Amygdala (tissue), 56 donors: ENCODE measurements at places on chromosomes 16 and 17.

- no peak for DNase-seq
Observed at GRCh38 chr17:47733674-47734410, 806 bp downstream of the TBX21 start.

DNA sequence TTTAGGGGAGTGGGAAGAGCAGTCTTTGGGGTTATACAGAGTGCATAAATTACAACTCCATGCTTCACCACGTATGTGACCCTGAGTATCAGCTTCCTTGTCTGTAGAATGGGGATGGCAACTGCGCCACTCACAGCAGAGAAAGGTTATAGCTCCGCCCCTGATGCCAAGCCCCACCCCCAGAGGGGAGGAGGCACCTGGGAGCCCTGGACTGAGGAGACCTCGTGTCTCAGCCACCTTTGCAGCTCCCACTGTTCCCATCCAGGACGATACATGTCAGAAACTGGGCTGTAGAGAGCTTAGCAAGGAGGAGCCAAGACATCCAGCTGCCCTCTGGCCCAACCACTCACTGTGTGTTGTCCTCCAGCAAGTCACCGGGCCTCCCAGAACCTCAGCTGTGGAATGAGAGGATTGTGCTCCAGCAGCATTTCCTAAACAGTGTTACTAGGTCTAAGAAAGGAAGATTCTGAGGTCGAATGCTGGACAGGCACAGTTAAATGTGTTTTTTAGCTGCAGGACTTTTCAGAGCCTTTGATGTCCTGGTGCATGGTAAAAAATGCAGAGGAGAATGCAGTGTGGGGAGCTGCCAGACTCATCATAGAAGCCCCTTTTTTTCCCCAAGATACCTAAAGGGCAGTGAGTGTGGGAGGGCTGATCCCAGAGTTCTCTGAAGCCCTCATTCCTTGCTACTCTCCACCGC is 49.4 kb downstream of the BEAN1 start:
- DNase-seq = no peak

DNA sequence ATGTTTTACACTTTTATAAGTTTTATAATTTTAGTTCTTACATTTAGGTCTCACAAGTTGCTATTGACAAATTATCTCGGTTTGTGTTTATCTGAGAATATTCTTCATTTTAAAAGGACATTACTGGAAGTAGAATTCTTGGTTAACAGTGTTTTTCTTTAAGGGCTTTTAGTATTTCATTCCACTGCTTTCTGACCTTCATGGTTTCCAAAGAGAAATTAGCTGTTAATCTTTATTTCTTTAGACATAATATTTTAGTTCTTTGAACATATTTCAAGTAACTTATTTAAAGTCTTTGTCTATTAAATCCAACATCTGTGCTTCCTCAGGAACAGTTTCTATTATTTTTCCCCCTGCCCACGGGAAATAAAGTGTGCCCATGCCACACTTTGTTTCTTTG is 240.1 kb upstream of the AXIN2 start:
- DNase-seq = no peak

GRCh38 chr17:64439956-64440355 is 9.0 kb upstream of the MILR1 start:
- no peak for DNase-seq

DNA sequence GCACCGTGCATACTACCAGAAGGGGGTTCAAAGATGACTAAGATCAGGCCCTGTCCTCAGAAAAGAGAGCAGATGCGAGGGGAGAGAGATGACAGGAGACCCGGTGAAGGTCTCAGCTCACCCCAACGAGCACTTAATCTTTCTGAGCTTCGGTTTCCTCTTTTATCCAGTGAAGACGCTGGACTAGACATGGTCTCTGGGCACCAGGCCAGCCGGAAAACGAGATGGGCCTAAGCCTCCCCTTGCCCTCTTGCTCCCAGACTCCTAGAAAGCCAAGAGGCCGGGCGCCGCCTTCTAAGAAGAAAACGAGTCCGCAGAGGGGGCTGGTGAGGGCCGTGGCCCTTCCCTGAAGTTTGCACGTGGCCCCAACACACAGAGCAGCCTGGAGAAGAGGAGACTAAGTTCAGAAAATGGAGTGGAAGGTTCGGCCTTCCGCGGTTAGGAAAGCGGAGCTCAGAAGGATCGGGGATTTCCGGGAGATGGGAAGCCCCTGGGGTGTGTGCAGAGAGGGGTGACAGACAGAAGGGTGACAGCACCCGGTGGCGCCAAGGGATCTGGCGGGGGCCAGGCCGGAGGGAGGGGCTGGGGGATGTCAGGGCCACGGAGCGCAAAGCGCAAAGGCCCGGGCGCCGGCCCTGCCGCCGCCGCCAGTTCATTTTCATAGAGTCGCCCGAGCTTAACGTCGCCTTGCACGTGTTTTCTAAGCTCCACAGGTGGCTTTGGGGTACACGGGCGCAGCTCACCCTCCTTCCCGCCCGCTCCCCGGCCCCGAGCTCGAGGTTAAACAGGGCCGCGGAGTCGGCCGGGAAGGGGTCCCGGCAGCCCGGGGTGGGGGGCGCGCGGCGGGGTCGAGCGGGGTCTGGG is 42.1 kb upstream of the BHLHA9 start:
- DNase-seq = no peak

DNA sequence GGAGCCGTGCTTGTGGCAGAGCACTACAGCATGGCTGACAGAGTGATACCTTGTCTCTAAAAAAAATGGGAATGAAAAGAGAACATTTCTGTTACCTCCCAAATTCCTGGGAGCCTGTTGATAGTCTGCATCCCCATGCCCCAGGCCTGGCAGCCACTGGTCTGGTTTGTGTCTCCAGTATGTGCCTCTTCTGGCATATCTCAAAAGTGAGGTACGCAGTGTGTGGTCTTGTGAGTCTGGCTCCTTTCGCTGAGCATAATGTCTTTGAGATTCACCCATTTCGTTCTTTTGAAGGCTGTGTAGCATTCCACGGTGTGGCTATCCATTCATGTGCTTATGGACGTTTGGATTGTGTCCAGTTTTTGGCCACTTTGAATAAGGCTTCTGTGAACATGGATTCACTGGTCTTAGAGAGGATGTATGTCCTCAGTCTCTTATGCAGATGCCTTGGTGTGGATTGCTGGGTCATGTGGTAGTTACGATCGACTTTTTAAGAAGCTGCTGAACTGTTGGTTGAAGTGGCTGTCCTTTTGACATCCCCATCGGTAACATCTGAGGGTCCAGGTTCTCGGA is 39.1 kb downstream of the PRMT7 start:
- no peak for DNase-seq

DNA sequence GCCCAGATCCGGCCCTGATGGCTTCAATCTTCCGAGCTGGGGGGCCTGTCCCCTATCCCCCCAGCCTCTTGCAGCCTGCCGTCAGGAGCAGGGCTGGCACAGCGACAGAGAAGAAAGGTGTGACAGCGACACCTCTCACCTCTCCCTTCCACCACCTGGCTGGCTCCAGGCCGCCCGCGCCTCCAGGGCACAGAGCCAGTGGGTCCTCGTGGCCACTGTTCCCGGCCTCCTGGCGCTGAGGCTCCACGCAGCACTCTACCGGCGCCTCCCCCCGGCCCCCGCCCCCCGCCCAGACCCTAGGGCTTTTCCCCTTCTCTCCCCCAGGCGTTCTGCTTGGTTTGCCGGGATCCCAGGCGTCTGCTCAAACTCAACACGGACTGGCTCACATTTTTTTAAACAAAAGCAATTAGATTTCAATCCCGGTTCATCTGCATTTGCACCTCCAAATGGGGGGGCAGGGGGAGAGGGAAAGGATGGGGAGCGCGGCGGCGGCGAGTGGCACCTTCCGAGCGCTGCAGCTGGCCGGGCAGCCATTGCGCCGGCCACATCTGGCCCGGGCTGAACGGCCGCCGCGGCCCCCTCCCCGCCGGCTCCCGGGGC is 12.8 kb upstream of the CBX8 start:
- no peak for DNase-seq

DNA sequence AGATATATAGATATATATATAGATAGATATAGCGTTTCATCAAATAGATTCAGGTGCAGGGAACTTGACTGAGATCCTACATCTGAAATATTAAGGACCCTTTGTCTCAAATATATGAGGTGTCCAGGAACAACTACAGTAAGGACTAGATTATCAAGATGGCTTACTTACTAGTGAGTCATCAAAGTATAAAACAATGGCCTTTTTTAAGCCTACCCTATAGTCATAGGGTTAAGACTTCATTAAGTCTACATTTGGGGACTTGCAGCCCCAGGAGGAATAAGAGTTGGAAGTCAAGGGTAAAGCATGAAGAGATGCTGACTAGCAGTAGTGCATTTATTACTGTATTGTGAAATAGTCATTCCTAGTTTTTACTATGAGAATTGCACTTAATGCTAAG is 1023.4 kb downstream of the CDH11 start:
- no peak for DNase-seq

DNA sequence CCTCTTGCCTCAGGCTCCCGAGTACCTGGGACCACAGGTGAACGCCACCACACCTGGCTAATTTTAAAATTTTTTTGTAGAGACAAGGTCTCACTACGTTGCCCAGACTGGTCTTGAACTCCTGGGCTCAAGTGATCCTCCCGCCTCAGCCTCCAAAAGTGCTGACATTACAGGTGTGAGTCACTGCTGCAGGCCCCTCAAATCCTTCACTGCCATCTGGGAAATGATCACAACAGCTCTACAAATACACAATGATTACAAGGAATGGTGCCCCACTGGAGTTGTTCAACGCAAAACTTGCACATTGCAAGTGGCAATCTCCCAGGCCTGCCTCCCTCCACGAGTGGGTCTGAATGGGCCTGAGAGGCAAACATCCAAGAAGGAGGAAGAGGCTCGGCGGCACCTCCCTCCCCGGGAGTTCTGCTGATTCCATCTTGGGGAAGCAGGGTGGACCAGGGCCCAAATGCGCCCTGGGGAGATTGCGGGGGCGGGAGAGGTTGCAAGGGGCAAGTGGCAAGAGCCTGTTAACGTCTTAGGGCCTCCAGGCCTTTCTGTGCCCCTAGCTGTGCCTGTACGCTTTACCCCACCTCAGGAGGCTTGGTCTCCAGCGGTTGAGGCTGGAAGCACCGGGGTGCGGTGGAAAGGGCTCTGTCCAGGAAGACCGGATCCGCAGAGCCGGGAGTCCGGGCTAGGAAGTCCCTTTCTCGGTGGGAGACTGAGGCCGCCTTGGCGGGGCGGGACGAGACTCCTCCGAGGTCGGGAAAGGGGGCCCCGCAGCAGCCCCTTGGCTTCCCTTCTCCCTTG is 656 bp upstream of the IGFBP4 start:
- no peak for DNase-seq

DNA sequence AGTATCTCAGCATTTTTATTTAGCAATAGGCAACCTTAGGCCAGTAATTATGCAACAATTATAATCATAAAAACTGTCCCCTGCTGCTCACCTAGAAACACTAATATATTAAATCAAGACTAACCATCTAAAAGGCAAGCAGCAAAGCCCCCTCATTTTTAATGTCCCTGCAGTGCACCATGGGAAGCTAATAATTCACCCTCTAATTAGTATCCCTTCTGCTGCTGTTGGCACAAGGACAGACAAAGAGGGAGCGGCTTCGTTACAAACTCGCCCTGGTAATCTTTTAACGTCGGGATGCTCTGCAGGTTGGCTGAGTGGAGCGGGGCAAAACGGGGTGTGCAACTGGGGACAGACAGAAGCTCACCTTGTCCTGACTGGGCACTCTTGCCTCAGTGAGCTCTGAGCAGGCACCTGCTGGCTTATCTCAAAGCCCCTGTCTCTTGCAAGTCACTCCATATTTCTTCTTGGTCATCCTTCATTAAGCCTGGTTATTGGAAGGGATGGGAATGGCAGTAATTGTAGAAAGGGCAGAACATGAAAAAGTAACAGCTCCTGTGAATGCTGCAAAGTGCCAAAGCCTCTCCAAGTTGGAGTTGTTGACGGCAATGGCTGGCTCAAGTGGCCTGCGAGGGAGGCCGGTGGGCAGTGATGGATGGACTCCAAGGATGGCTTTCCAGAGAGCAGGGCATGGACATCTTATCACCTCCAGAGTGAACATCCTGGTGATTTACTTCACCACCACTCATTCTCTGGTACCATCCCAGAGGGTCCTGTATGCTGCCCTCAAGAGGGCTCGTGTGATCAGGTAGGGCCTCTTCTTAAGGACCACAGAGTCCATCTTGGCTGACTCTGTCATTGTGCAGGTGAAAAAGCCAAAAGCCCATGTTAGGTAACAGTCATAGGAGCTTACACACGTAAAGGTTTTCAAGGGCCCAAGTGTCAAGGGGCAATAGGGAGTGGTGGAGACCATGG is 219.6 kb upstream of the N4BP1 start:
- no peak for DNase-seq

- DNase-seq = no peak
Observed at GRCh38 chr16:56423584-56424403, 1.6 kb downstream of the AMFR start.

GRCh38 chr17:1034652-1035210 is 37.8 kb downstream of the TIMM22 start:
- DNase-seq = no peak

DNA sequence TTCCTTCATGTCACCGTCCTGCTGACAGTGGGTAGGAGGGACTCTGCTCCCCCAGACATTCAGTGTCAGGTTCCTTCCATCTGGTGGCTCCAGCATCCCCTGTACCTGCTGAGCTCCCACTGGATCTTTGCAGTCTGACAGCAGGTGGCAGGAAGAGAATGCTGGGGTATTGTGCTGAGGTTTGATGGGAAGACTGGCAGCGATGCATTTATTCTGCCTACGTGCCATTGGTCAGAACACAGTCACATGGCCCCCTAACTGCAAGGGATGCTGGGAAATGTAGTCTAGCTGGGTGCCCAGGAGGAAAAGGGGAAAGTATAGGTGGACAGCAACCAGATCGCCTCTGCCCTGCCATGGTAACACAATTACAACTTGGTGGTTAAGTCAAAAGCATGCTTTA is 44.4 kb downstream of the IRX3 start:
- no peak for DNase-seq

DNA sequence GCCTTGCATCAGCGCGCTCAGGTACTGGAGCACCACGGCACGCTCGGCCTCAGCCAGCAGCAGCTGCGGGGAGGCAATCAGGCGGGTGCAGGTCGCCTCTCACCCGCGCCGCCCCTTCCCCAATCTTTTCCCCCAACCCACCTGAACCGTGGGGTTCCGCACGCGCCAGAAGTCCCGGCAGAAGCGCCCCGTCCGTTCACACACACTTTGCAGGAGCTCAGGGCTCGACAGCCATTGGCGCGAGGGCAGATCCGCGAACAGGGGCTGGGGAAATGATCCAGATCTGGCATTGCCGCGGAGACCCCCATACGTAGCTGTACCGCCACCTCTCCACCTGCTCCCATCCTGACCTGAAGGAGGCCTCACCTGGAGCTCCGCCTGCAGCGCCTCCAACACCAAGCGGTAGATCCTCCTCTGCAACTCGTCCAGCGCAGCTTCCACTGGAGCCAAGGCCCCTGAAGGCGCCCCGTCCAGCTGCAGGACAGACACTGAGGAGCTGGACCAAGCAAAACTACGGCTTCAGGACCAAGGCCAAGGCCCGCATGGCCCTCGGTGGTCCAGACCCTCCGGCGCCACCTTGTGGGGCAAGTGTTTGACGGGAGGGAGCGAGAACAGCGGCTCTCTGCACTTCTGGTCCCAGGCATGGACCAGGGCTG is 1.4 kb upstream of the MATCAP1 start:
- peak; percentile 60 for DNase-seq
